ENCODE measurements at places on chromosomes 13 and 19.

DNA sequence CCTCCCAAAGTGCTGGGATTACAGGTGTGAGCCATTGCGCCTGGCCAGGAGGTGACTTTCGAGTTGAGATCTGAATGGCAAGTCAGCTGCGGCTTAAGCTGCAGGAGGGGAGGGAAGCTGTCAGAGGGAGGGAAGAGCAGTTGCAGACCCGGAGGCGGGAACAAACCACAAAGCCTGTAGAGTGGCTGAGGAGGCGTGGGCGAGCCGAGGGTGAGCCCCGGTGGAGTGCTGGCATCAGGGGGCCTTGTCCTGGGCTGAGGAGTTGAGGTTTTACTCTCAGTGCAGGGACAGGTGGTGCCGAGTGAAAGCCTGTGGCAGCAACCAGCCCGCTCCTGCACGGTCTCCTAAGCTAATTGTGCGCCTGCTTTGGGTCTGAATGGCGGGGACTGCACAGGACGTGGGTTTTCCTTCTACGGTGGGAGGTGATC is 24.2 kb downstream of the PPP1R37 start:
- DNase-seq, result peak; percentile 10

GRCh38 chr13:70520275-70521036 is 412.2 kb upstream of the KLHL1 start:
- DNase-seq, result no peak

DNA sequence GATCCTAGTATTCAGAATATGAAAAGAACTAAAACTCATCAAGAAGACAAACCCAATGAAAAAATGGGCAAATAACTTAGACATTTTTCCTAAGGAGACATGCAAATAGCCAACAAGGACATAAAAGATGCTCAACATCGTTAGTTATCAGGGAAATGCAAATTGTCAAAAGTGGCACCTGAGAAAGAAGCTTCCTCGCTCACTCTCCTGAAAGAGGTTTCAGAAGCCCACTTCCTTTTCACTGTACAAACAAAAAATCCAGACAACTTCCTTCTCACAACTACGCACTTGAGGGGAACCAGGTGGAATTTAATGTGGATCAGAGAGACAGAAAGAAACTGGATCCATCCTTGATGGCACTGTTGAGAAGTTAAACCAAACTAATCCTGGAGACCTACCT is 41.5 kb downstream of the KLF12 start:
- DNase-seq, result peak; percentile 24

DNA sequence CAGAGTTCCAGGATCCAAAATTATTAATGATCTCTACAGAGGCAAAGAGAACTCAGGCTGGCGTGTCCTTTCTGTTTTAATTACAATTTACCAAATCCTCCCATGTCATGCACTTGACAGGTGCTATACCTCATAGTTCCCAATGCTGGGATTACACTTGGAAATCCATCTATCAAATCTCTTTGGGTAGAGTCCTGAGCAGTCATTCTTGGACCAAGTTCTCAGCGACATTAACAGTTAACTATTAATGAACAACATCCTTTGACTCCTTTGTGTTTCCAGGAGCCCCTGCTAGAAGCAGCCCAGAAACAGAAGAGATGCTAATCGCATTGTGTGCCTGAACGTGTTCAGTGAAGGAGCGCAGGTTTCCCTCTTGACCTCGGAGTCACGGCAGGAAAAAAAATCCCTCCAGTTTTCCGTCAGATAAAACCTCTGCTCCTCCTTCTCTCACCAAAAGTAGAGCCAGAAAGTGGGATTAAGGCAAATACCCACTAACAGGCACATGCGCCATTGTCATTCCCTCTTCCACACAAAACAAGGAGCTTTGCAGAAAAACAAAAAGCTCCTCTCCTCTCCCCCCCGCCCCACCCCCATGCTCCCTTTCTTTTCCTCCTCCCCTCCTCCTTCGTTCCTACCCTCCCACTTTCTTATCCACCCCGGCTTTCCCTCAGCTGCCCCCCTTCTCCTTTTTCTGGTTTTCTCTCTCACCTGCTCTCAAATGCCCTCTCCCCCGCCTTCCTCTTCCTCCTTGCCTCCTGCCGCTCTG is 224.7 kb downstream of the ZIC5 start:
- no peak for DNase-seq

- no peak for DNase-seq
These were observed 17.8 kb downstream of the ERFL start for GRCh38 chr19:41910240-41910991.

DNA sequence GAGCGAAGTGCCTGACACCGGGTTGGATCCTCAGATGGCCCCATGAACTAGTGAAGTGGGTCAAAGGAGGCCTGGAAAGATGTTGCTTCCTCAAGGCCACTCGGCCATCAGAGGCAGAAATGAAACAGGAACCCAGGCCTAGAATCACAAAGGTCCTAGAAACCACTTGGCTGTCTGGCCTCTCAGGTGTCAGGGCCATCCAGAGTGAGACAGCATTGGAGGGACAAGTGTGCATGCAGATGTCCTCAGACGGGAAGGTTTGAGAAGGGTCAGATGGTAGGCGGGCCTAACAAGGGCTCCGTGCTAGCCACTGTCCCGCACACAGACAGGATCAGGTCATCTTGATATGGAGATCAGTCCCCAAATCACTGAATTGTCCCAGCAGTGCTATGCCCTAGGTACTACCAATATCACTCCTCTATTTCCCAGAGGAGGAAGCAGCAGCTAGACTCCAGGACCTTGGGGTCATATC is 14.3 kb downstream of the CCDC97 start:
- DNase-seq, result no peak

DNA sequence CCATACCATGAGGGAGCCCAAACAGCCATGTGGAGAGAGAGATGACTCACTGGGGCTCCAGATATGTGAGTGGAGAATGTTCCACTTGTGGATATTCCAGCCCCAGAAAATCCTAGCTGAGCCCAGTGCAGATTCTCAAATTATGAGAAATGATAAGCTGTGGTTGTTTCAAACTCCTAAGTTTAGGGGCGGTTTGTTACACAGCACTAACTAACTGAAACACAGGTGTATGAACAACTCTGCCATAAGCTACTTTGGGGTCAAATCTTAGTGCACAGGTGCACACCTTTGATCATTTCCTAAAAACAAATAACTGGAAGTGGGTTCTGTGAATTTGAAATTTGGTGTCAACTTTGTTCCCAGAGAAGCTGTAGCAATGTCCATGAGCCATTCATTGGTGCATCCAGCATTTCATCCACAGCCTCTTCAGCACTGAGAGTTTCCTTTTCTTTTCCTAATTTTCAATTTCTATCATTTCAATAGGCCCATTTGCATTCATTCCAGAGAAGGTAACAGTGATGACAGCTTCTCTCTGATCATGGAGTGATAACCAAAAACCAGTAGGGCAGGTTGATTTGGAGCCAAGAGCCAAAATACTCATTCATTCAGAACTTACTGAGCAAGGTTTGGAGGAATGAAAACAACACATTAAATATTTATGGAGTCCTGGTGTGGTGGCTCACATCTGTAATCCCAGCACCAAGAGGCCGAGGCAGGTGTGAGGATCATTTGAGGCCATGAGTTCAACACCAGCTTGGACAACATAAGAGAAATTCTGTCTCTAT is 8.8 kb upstream of the CLPP start:
- DNase-seq, result no peak

- no peak for DNase-seq
These were observed 17.6 kb downstream of the VSTM2B start for GRCh38 chr19:29543381-29543780.

GRCh38 chr13:103406967-103407366 is 340.8 kb upstream of the SLC10A2 start:
- no peak for DNase-seq
